ENCODE measurements at places on chromosomes 1 and 21.

- DNase-seq = no peak
These were observed 1.1 kb downstream of the IGSF3 start for GRCh38 chr1:116666187-116667077.

GRCh38 chr1:101506541-101507164 lies 269.8 kb downstream of the S1PR1 start:
- no peak for DNase-seq

DNA sequence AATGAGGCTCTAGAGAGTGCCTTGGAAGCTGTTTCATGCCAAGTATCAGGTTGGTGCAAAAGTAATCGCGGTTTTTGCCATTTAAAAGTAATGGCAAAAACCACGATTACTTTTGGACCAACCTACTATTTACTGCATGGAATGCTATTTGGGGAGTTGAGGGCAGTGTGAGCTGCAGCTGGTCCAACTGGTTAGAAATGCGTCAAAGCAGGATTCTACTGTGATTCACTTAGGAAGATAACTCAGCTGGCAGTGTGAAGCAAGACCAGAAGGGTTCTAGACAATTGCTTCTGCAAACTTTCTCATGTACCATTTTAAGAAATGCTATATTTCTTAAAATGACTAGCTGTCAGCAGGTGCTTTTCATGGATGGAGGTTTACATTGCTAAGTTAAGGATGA lies 21.2 kb upstream of the PLA2G2C start:
- DNase-seq = no peak

DNA sequence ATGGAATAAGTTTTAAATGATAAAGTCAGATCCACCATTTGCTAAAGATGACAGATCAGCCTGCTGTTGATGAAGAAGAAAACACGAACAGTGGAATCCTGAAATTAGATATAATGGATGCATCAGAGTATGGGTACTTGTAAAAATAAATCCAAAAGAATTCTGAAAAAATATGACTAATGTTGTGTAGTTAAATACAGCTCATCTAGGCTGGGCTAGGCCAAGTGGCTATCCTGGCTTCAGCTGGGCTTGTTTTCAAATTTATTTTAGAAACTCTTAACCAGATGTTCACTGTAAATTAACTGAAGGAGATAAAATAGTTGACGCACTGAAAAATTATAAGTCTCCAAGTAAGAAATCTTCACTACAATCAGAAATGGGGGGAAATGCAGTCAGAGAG lies 7.4 kb upstream of the RGS2 start:
- DNase-seq = no peak

- no peak for DNase-seq
These were observed 104.8 kb downstream of the NPHP4 start for GRCh38 chr1:5887349-5887970.

- DNase-seq = no peak
These were observed 175.0 kb downstream of the VAV3 start for GRCh38 chr1:107789817-107790524.

- DNase-seq = no peak
These were observed 1.6 kb upstream of the KCND3 start for GRCh38 chr1:111990878-111991718.

- no peak for DNase-seq
These were observed 47.3 kb upstream of the POU3F1 start for GRCh38 chr1:38093569-38094520.

DNA sequence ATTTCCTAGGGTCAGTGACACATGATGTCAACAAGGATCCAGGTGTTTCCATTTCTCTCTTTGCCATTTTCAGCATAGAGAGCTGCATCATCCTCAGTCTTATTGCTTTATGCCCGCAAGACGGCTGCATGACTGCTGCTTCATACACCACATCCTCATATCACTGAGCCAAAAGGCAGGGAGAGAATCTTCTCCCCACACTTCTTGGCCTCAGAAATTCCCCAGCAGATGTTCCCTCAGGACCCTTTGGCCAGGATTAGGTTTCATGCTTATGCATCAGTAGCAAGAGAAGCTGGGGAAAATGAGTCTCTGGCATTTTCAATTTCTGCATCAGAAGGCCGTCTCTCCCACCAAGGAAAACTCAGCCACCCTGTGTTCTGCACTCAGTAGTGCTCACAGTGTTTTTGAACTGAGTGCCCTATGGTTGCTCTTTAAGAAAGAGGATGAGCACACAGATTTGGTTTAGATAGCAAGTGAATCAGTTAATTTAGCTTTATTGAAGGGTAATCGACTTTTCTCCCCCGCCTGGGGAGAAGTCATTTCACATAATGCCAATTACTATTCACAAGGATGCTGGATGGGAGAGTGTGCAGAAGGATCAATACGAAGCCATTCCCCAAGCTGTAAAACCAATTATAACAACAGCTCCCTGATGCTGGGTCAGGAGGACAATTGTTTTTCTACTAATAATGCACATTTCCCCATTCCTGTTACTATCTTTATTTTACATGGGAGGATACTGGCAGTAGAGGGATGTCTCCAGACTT lies 360.2 kb downstream of the HHIPL2 start:
- no peak for DNase-seq

DNA sequence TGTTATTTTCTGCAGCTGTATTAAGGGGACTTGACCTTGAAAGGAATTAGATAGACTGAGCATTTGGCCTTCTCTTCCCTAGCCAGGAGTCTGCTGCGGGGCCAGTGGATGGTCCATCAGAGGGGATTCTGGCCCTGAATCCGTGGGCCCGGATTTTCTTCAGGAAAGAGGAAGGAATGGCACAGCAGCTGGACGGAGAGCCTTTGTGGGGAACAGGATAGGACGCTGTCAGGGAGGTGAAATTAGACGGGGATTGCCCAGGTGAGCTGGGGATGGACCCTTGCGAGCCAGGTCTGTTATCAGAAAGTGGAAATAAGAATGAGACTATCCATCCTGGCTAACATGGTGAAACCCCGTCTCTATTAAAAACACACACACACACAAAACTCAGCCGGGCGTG lies 1.7 kb upstream of the C2CD2 start:
- DNase-seq = no peak
